NCI-H2029 (cell line): ENCODE measurements at places on chromosomes 1 and 21.

- DNase-seq: peak; percentile 12
Measured at GRCh38 chr1:5975133-5975880, 16.9 kb downstream of the NPHP4 start.

DNA sequence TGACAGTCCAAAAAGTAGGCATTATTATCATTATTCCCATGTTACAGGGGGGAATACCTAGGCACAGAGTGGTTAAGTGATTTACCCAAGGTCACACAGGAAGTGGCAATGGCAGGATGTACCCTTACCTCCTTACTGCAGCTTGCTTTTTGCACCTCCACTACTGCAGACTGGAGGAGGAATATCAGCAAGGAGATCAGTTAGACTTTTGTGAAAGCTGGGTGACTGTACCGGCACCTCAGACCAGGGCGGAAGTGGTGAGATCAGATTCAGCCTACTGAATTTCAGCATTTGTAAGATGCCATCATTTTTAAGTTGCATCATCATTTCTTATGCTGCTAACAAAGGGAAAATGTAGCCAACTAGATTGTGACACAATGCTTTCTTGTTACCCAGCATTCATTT lies 4.5 kb downstream of the ADARB1 start:
- DNase-seq: no peak

GRCh38 chr1:88088481-88088880 lies 595.6 kb upstream of the PKN2 start:
- no peak for DNase-seq

GRCh38 chr1:202599669-202600431 lies 110.4 kb downstream of the SYT2 start:
- no peak for DNase-seq

DNA sequence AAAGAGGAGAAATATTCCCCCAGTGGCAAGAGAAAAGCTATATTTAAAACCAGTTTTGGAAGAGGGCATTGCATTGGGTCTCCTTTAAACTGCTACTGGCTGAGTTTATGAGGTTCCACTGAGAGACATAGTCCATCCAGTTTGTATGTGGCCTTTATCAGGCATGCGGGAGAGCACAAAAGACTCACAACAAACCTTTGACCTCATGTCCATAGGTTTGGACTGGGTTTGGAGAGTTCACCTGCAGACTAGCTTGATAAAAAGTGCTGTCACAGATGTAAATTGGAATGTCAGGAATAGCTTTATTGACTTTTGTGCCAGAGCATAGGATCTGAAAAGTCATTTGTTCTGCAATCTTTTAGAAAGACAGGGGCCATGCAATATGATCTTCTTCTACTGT lies 131.0 kb upstream of the NRIP1 start:
- no peak for DNase-seq

DNA sequence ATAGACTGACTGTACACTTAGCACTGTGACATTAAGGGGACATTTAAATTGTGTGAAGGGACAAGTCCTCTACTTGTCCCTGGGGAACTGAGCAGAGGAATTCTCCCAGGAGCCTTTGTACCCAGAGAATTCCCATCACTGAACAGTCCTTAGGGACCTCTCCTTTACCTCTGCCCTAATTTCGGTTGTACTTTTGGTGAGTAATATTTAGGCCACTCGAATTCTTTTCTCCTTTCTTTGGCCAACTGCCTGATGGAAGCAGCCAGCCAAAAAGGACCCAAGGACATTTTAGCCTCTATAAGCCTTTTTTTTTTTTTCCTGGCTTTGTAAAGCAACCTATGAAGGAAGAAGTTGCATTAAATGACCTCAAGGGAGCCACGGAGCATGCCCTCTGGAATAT lies 71.5 kb downstream of the NR5A2 start:
- DNase-seq: no peak

DNA sequence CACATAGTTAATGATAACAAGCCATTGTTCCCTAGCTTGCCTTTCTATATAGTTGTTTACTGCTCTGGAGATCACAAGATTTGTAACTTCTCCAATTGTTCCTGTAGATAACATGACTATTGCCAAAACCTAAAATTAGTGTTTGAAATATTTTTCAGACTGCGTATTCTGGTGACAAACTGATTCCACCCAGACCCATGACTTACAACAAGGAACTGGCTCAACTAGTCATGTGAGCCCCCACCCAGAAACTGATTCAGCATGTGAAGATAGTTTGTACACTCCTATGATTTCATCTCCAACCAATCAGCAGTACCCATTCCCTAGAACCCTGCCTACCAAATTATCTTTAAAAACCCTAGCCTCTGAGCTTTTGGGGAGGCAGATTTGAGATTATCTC lies 131.4 kb upstream of the BCL9 start:
- no peak for DNase-seq

GRCh38 chr1:233364695-233365539 lies 37.4 kb downstream of the MAP3K21 start:
- DNase-seq: no peak

DNA sequence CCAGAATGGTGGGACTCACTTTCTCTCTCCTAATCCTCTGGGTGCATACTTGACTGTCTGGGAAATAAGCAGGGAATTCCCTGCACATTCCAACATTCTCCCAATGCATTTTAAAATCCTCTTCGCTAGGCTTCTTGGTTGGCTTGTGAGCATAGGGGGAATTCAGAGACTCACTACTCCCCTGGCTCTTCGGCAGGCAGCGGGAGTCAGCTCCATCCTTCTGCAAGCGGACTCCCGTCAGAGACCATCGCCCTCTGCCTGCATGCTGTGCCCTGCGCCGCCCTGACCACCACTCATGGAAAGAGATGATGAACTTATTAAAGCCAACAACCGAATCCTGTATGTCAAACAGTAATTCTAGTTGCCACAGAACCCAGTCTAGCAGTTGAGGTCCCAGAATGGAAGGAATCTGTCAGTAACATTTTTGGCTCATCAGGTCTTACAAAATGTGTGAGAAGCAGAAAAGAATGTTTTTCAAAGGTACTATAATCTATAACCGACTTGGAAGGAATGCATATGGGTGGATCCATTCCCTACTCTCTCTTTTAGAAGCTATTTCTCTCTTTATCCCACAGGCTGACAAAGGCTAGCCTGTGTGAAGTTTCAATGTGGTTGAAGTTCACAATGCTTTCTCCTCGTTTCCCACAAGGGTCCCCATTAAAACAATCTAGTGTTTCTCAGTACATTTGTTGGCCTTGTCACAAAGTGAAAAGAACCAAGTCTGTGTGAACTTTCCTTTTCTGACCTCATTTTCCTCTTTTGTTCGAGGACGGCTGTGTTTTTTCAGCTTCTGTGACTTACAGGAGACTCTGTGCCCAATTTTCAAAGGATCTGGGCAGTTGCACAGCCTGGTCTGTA lies 119.1 kb upstream of the ADAR start:
- no peak for DNase-seq

GRCh38 chr21:41188486-41189149 lies 20.7 kb downstream of the BACE2 start:
- no peak for DNase-seq

DNA sequence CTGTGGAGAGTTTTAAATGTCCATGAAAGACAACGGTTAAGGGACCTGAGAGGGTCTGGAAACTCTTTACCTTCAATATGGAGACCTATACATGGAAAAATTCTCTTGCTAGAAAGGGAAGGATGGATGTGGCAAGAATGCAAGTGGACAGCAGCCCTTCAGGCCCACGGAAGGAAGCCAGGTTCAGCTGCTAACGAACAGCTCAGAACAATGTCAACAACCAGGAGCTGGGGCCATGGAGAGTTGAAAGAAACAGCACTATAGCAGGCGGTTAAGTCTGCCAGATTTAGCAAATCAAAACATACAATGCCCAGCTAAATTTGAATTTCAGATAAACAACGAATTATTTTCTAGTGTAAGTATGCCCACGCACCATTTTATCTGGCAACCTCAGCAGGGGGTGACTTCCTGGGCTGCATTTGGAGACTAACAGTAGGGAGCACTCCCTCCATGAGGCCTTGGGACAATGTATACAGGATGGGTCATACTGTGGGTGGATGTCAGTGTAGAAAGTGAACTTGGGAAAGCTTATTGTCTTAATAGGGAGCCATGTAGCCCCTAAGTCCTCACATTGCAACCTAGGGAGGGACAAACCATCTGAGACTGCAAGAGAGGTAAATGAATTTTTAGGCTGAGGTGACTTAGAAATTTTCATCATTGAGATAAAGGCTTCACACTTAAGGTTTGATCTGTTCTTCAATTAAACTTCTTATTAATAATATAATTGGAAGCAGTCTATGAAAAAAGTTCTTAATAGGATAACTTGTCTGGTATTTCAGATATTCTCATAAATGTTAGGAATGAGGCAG lies 7.8 kb upstream of the H3-3A start:
- no peak for DNase-seq

DNA sequence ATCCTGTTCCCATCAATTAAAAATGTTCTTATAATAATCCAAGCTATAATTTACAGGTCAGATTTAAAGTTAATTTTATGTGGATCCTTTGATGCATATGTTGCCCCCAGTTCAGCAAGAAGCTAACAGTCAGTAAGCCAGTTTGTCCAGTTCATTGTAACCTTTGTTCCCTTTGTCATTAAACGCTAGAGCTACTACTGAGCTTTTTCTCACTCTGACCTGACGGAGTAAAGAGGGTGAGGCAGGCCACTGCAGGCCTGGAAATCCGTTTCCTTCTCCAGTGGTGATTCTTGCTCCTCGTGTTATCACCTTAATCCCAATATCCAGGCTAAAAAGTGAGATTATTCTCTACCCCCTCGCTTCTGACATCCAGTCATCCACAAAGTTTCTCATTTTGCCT lies 10.2 kb downstream of the YBX1 start:
- DNase-seq: no peak

DNA sequence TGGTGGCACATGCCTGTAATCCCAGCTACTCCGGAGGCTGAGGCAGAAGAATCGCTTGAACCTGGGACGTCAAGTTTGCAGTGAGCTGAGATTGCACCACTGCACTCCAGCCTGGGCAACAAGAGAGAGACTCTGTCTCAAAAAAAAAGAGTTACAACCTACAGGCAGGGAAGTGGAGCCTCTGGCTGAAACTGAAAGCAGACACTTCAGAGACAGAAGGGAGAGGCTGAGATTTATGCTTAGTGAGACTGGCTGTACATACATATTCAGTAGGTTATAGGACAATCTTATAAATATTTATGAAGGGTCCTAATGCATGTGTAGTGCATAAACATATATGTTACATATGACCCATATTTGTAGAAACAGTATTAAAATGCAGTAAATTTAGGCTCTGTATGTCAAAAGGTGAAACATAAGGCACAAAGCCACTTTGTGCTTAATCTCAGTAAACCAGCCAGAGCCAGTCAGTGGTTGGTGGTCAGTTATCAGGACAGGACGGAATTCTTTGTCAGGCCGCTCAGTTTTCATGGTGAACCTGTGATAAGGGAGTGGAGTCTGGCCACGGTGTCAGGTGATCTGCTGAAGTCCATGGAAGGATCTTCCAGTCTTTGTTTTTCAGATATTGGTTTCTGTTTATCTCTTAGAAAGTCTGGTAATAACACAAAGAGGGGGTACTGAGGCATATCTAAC lies 13.7 kb downstream of the RHEX start:
- no peak for DNase-seq

DNA sequence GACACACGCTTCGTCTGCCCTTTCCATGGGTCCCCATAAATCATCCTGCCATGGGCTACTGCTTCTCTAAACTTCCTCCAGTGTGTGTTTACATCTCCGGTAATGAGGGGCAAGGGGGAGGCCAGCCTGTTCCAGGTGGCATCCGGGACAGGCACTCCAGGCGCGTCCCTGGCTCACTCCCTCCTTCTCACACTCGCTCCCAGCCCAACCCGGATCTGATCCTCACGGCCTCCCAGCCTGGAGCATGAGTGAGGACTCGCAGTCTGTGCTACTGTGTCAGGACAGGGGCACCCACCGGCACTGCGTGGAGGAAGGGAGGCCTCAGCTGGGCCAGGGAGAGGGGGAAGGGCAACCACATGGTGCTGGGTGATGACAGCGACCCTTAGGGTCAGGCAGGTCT lies 225.4 kb downstream of the TRABD2B start:
- DNase-seq: peak; percentile 21

- no peak for DNase-seq
Measured at GRCh38 chr1:48560577-48560976, 88.6 kb upstream of the SPATA6 start.

DNA sequence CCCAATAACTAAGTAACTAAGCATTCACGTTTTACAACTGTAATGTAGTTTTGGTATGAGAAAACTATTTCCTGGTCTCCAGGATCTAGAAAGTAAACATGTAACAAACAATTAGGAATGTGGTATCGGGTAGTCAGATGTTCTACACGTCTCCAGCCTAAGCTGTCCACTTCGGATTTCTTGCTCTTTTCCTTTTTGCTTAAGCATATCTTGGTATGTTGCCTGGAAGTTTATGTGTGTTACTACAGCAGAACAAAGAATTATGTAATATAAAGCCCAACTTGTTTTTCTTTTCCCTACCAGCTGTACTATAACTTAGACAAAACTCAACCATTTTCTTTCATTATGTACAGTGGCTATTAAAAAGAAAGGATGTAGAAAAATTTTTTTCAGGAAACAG lies 20.4 kb upstream of the WARS2 start:
- DNase-seq: no peak

- DNase-seq: no peak
Measured at GRCh38 chr1:6359216-6360116, 34.1 kb downstream of the ACOT7 start.
